ENCODE measurements at places on chromosomes 3 and 15.

- DNase-seq = no peak
These were observed 11.0 kb downstream of the TRAT1 start for GRCh38 chr3:108833611-108834010.

- DNase-seq = no peak
These were observed 18.7 kb upstream of the RAD54L2 start for GRCh38 chr3:51519848-51520247.

DNA sequence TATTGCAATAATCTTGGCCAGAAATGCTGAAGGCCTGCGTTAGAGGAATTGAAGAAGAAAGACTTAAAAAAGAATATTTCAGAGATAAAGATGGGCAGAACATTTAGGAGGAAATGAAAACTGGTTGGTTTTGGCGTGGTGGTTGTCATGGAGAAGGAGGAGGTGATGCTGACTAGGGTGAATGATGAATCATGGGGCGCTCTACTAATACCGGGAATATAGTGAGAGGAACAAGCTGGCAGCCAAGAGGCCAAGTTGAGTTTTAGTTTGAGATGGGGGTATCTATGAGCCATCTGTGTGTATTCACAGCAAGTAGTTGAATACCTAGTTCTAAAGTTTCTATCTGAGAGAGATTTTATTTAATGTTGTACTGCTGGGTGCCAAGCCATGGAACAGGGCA, 6.8 kb upstream of the GAP43 start:
- no peak for DNase-seq

DNA sequence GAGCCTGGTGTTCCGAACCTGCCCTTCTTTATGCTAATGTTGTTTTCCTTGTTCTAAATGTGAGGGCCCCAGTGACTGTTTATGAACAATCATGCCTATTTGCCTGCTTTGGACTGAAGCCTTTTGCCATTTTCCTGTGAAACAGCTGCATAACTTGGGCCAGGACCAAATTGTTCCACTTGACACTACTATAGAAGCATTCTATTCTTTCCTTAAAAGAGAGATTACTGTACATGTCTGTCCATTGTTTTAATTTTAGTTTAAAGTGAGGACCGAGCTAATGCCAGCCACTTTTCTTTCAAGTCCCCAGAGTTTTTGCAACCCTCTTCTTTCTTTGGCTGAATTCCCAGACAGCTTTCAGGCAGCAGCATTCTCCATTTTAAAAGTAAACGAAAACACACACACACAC, 980.3 kb downstream of the CADM2 start:
- DNase-seq = no peak

DNA sequence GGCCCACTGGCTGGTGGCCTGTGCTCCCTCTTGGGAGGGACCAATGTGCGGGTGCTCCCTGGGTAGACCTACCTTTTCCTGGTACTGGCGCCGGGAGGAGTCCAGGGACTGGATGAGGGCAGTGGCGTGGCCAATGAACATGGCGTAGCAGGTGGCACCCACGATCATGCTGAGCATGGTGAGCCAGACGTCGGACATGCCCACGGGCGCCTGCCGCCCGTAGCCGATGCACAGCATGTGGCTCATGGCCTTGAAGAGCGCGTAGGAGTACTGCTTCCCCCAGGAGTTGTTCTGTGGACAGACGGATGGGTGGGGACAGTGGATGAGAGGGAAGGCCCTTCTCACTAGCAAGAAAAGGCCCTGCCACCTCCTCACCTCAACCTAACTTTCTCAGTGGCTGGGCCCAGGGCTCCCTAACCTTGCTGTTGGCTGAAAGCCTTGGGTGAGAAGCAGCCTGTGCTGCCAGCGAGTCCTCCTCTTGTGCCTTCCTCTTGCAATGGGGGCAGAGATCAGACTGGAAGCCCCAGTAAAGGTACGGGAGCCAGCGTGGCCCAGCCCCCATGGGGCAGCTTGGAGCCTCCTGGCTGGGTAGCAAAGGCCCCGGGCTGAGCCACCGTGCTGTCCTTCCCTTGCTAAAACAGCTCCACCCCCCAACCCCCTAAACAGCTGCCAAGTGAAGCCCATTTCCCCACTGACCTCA, 39.1 kb downstream of the HCN4 start:
- DNase-seq = no peak

GRCh38 chr3:88058306-88058580, 562 bp downstream of the CGGBP1 start:
- DNase-seq = no peak

DNA sequence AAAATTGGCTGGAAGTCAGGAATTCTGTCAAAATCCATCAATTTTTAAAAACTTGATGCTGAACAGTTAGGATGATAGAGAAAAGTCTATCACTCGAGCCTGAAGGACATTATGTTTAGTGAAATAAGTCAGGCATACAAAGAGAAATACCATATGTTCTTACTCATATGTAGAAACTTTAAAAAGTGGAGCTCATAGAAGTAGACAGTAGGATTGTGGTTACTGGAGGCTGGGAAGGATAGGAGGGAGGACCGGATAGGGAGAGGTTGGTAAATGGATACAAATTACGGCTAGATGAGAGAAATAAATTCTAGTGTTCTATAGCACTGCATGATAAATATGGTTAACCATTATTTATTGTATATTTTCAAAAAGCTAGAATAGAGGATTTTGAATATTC, 389.5 kb upstream of the RASGRP1 start:
- DNase-seq = no peak

DNA sequence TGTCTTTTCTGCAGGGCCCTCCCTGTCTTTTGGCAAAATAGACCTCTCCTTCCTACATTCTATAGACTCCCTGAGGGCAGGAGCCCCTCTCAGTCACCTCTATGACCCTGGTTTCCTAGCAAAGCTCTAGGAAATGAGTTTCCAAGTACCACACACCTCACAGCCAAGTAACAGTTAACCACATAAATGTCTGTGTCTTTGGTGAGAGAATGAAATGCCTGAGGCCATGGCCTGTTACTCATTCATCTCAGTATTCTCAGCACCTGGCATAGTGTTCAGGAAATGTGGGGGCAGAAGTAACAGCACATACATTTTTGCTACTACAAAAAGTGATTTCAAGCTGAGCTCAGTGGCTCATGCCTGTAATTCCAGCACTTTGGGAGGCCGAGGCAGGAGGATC, 21.0 kb downstream of the RFT1 start:
- peak; percentile 80 for DNase-seq

DNA sequence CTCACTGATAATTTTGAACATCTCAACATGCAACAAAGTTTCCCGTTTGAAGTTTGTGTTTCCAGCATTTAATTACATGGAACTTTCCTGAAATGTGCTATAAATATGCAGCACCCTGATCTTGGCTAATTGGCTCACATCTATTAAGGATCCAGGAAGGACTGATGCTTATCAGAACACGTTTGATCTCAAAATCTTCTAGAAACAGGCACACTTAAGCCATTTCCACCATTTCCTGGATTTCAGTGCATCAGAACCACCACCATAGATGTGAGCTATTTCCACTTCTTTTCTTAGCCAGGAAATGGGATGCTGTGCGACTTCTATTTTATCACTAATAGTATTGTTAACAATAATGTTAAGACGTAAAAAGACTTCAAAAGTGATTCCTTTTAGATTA, 228.9 kb downstream of the FEZF2 start:
- no peak for DNase-seq

DNA sequence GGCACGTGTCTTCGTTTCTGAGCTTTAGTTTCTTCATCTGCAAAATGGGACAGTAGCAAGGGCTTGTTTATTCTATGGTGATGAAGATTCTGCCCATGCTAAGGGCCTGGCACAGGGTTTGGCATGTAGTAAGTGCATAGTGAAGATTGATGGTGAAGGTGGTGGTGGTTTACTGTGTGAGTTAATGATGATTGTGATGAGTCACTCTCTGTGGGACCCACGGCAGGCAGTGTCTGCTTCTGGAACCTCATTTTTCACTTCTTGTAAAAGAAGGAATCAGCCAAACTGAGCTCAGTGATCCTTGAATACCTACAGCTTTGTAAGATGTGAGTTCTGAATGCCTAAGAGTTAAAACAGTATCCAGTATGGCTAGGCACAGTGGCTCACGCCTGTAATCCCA, 86.2 kb upstream of the LRTM1 start:
- DNase-seq = peak; percentile 36

- peak; percentile 12 for DNase-seq
These were observed 125.1 kb downstream of the SUCLG2 start for GRCh38 chr3:67529337-67529736.
